ENCODE measurements at places on chromosomes 1 and 21.

GRCh38 chr1:186605762-186606350, 74.4 kb downstream of the PTGS2 start:
- no peak overlapping the region for H3K4me3 ChIP-seq
- DNase-seq: peak; percentile 51
- no peaks in the 10 kb centered on the region for H3K36me3 ChIP-seq
- H3K27me3 ChIP-seq: no peaks in the 10 kb centered on the region

DNA sequence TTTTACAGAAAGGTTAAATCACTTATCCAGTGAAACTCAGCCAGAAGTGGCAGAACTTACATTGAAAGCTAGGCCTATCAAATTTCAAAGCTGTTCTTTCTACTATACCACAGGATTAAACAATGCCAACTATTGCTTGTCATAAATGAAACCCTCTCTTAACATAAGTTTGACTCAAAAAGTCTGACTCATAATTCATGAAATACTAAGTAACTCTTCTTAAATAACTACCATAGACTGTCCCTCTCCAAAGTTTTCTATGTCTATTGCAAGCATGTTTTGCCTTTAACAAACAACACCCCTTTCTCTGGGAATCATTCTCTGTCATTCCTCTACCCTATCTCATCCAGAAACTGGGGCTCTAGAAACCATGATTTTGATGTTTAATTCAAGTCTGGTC, 109.5 kb upstream of the UBE2U start:
- no peak for DNase-seq
- no peaks in the 10 kb centered on the region for H3K4me1 ChIP-seq
- no peak overlapping the region for H3K4me3 ChIP-seq
- peaks cover 2% of the 10 kb centered on the region for H3K27me3 ChIP-seq

DNA sequence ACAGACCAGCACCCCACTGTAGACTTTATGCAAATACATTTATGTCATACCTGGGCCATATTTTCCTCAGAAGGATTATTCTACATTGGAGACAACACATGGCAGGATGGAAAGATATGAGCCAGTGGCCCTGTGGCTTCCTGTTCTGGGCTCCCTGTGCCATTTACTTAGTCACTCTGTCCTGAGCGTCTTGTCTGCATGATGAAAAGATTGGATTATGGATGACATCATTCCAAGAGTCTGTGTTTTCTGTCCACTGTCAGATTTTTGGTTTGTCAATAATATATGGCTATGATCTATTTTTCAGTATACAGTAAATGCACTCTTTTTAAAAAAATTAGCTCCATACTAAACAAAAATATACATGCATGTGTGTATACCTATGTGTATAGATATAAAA, 30.8 kb downstream of the IGSF5 start:
- no peaks in the 10 kb centered on the region for H3K36me3 ChIP-seq
- no peak for DNase-seq
- no peak overlapping the region for H3K27ac ChIP-seq
- H3K27me3 ChIP-seq: peaks cover 16% of the 10 kb centered on the region

- DNase-seq: no peak
- no peaks in the 10 kb centered on the region for H3K36me3 ChIP-seq
- H3K27ac ChIP-seq: no peak within 1 kb of the TSS
- H3K4me3 ChIP-seq: no peak within 1 kb of the TSS
- H3K27me3 ChIP-seq: no peaks in the 10 kb centered on the region
These were observed at the start of gene ACOT11 for GRCh38 chr1:54547601-54548388. Gene ACOT11 (plus strand): TSS chr1:54548228. CDS start chr1:54548310, 82 bp downstream.

DNA sequence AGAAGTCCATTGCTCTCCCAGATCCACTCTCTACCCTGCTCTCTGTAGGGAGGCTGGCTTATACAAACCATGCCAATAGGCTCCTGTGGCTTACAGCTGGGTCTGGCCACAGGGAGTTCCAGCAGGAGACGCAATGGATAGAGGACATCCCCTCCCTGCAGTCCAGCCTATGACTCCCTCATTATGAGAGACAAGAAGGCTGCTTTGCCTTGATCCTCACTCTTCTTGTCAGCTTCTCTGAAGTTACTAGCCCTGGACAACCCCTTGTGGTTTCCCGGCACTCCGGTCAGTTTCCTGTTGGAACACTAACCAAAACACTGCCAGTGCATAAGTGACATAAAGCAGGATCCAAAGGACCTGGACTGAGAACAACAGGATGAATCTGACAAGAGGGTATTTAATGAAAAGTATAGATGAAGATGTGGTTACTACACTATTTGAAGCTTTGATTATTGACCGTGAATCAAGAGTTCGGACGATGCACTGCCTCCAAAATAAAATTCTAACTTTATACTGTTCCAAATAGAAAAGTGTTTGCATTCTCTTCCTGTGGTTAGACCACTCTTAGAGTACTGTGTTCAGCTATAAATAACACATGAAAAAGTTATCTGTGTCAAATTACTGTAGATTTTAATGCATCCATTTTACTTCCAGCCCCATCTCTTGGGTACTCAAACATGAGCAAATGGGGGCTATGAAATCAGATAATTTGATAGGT, 32.7 kb upstream of the ZNF326 start:
- H3K36me3 ChIP-seq: no peaks in the 10 kb centered on the region
- no peak overlapping the region for H3K4me3 ChIP-seq
- peaks cover 42% of the 10 kb centered on the region for H3K4me1 ChIP-seq
- DNase-seq: no peak

DNA sequence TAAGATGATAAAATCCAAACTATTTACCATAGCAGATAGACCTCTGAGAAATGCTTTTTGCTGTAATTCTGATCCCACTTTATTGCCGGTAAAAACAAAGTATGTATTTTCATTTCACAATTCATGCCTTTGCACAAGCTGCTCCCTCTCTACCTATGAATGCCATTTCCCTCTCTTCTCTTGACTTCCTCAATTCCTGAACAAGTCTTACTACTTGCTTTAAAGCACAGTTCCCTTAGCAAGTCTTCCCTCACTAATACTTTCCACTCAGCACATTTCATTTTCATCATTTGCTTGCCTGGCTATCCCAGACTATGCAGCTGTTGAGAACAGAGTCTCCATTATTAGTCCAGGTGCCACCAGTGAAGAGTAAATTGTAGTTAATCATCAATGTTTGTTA, 13.8 kb downstream of the GPATCH2 start:
- no peak for DNase-seq
- H3K27me3 ChIP-seq: no peaks in the 10 kb centered on the region
- no peak overlapping the region for H3K4me3 ChIP-seq
- H3K36me3 ChIP-seq: peaks cover 26% of the 10 kb centered on the region

GRCh38 chr1:166322470-166322869, 155.7 kb upstream of the FAM78B start:
- no peaks in the 10 kb centered on the region for H3K36me3 ChIP-seq
- no peak overlapping the region for H3K27ac ChIP-seq
- DNase-seq: no peak
- no peak overlapping the region for H3K4me3 ChIP-seq

DNA sequence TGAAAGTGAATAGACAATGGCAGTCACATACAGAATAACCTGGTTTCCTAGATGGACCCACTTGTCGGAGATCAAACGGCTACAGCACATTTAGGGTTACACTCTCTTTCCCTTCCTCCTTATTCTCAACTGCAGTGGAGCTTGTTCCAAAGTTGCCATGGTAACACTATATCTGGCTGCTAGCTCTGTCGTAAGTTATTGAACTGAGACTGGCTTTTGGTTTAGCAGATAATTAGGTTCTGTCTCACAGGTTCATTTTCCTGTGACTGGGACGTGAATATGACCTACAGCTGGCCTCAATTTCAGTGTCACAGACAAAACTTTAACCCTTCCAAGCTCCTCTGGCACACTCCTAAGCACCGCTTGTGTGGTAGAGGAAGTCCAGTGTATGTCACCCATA, 875.8 kb downstream of the USP25 start:
- H3K27ac ChIP-seq: no peak overlapping the region
- H3K27me3 ChIP-seq: no peaks in the 10 kb centered on the region
- H3K36me3 ChIP-seq: no peaks in the 10 kb centered on the region
- DNase-seq: no peak
- H3K4me3 ChIP-seq: no peak overlapping the region

- no peak overlapping the region for H3K27ac ChIP-seq
- no peaks in the 10 kb centered on the region for H3K36me3 ChIP-seq
- no peak for DNase-seq
- H3K4me3 ChIP-seq: no peak overlapping the region
- no peaks in the 10 kb centered on the region for H3K4me1 ChIP-seq
These were observed 411.8 kb downstream of the KCNT2 start for GRCh38 chr1:196196486-196196885.

DNA sequence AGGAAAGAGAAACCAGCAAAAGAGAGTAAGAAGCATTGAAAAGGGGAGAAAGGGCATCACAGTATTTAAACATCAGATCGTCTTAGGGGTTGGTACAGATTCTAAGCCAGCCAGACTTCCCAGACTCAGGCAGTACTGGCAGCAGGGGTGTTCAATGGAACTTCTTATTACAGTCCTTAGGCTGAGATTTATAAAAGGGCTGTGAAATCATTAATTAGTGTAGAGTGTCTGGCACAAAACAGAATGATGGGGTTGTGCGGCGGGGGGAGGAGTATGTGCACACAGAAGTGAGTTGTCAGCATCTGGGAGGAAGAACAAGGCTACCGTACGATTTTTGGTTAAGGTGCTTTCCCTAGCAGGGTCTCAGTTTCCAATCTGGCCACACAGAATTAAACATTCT, 38.2 kb downstream of the ARHGEF11 start:
- DNase-seq: no peak
- H3K27me3 ChIP-seq: peaks cover 31% of the 10 kb centered on the region
- no peak overlapping the region for H3K4me3 ChIP-seq

DNA sequence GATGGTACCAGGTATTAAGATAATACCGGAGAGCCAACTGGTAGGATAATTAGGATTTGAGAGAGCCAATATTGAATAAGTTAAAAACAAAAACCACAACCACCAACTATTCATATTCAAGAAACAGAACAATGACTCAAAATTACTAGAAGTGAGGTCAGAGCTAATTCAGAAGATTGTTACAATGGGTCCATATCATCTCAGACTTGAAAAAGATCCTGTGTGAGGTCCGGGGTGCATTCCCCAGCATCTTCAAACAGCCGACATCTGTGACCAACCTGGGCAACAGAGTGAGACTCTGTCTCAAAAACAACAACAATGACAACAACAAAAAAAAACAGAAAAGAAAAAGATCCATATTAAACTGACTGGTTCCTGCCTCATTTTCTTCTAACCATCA, 18.6 kb downstream of the AK2 start:
- no peaks in the 10 kb centered on the region for H3K4me1 ChIP-seq
- H3K36me3 ChIP-seq: peaks cover 86% of the 10 kb centered on the region
- H3K4me3 ChIP-seq: no peak overlapping the region
- no peaks in the 10 kb centered on the region for H3K27me3 ChIP-seq
- no peak overlapping the region for H3K27ac ChIP-seq
- no peak for DNase-seq

GRCh38 chr1:153553830-153554541, 4.9 kb upstream of the S100A3 start:
- no peaks in the 10 kb centered on the region for H3K27me3 ChIP-seq
- no peak overlapping the region for H3K27ac ChIP-seq
- no peaks in the 10 kb centered on the region for H3K4me1 ChIP-seq
- no peak for DNase-seq

DNA sequence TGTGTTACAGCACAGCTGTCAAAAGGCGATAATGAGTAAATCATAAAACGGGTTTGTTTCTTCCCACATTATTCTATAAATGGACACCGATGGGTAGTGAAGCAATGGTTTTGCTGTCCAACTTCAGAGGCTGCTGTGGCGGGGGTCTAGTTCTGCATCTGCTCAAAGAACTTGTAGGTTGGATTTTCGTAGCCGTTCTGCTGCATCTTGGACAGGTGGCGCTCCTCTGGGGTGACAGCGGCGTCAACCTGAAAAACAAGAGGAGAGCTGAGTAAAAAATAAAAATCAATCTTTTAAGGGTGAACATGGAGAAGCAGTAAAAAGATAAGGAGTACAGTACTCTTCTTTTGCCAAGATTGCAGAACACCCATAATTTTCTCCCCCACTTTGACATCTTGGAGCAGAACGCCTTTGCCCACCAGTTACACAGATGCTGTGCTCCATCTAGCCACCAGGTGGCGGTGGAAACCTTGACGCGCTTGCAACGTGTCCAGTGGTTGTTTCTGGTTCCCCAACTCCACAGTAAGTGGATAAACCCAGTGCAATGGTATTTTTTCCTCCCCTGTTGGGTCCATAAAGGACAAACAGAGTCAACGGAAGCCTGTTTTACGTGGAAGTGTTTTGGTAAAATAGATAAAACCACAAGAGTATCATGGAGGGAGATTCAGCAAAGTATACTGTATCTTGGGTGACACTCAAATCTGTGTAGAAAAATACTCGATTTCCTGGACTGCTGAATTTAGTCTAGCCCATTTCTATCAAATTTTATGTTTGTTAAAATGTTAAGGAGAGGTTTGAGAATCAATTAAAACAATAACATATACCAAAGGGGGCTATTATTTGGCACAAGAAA, 147.0 kb downstream of the GABPA start:
- no peaks in the 10 kb centered on the region for H3K4me1 ChIP-seq
- no peaks in the 10 kb centered on the region for H3K27me3 ChIP-seq
- peak; percentile 62 for DNase-seq
- no peaks in the 10 kb centered on the region for H3K36me3 ChIP-seq
- no peak overlapping the region for H3K4me3 ChIP-seq
- H3K27ac ChIP-seq: no peak overlapping the region

DNA sequence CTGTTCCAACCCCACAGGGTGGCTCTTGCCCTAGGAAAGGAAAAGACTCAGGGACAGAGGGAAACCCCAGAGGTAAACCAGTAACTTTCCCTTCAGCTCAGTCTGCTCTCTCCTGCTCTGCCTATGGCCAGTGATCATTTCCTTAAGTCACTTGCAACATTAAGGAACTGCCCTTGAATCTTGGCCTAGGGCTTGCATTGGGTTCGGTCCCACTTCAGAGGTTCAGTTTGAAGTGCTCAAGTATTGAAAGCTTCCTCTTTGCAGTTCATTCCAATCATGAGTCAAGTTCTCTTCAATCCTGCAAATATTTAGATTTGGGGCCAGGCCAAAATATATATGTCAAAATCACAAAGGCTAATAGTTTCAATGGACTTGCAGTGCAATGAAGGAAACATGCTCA, 97.7 kb upstream of the IRF2BP2 start:
- DNase-seq: no peak
- H3K4me3 ChIP-seq: no peak overlapping the region
- no peaks in the 10 kb centered on the region for H3K27me3 ChIP-seq
- H3K4me1 ChIP-seq: no peaks in the 10 kb centered on the region

- H3K36me3 ChIP-seq: no peaks in the 10 kb centered on the region
- H3K4me3 ChIP-seq: no peak overlapping the region
- H3K27ac ChIP-seq: no peak overlapping the region
These were observed 151.4 kb downstream of the TGFB2 start for GRCh38 chr1:218496561-218496960.

GRCh38 chr1:63642901-63643300, 49.7 kb downstream of the PGM1 start:
- H3K4me1 ChIP-seq: no peaks in the 10 kb centered on the region
- DNase-seq: no peak
- peaks cover 31% of the 10 kb centered on the region for H3K36me3 ChIP-seq
- H3K4me3 ChIP-seq: no peak overlapping the region
- no peak overlapping the region for H3K27ac ChIP-seq
